Breast epithelium (tissue), 4 donors: ENCODE measurements at places on chromosomes 7 and 10. TPM values are rescaled to one million over a fixed set of nuclear protein-coding genes. Genes with fewer than 3 reads are reported as not detected.
A peak's percentile ranks its signal among the peaks of the same experiment; 100 is the strongest.

- no peak for DNase-seq
Observed at GRCh38 chr10:96513305-96513697, 425 bp downstream of the TLL2 start.

DNA sequence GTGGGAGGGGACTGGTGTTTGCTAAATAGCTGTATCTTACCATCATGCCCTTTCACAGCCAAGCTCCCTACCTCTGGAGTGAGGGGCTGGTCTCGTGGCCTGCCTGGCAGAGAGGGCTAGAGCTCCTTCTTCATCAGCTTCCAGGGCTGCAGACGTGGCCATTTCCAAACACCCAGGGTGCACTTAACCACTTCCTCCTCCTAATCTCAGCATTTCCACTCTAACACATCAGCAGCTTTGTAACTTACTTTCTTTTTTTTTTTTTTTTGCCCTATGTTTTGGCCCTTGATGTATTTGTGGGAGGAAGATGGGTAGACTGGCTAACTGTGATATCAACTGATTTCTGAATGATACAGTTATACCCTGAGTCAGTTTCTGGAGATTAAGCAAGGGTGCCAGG, 27.4 kb downstream of the LRRC4 start:
- no peak for DNase-seq

DNA sequence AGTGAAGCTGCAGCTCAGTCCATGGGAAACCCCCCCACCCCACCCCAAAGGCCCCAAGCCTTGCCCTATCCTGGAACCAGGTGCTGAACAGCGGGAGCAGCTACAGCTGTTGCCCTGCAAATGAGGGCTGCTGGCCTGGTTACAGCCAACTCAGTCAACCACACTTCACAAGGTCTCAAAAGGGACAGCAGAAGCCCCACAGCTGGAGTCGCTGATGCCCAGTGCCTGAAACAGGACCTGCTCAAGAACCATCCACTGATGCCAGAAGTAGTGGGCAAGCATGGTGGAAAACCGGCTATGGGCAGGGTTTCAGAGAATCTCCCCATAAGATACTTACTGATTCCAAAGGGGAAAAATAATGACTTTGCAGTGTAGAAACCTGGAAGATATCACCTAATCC, 110.3 kb downstream of the SLC37A3 start:
- DNase-seq = no peak

DNA sequence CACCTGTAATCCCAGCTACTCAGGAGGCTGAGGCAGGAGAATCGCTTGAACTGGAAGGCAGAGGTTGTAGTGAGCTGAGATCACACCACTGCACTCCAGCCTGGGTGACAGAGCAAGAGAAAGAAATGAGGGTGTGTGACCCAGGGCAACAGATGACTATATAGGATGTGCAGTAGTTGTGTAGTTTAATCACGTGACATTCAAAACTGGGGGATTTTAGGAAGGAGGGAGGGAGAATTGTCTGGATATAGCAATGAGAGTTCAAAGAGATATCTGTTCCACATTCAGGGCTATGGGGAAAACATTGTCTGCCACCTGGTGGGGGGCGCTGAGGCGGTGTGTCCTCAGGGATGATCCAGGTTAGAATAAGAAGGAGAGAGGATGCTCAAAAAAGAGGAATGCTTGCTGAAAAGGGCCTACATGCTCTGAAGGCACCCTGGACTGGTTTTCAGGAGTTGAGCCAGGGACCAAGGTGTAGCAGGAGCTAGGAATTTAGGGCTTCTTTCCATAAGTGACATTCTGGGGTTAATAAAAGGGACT, 7.8 kb upstream of the ZYX start:
- DNase-seq = no peak

DNA sequence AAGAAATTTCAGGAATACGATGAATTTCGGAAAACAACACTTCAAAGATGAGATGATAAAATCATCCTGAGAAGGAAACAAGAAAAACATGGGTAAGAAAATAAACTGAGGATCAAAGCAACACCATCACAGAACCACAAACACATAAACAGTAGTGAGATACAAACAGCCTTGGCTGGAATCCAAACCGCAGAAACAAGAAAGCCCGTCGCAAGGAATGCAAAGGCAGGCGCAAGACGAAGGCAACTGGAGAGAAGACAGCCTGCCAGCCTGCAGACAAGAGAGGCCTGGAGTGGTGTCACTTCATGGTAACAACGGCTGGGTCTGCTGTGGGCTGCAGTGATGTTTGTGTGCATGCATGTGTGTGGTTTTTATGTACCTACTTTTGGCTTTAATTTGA, 61.8 kb upstream of the DRGX start:
- DNase-seq = no peak

DNA sequence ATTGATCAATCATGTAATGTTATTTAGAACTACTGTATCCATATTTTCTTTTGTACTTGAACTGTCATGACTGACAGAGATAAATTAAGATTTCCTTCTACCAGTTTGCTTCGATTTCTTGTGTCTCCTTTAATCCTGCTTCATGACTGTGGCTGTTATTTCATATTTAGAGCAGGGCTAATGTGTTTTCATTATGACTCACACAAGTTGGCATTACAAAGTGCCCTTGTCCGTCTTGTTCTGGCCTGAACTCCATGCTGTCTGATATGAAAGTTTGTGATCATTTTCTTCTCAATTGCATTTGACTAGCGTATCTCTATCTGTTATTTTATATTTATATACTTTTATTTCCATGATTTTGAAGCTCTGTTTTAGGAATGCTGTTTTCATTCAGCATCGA, 344.1 kb upstream of the PRKCQ start:
- DNase-seq = no peak

DNA sequence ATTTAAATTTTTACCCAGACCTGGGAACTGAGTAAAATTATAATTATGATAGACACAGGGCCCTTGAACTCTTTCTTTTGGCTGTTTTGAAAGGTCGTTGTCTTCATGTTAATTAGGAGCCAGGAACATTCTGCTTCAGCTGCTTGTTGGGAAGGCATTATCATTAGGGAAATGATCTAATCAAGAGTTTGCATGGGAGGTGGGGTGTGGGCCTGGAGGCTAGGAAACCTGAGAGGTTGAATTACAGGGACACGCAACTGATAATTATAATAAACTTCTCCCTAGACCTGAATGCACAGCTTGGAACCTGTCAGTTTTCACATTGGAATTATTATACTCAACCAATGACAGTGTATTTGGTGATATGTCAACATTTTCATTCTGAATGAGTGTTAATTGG, 237.7 kb downstream of the CACNB2 start:
- no peak for DNase-seq

DNA sequence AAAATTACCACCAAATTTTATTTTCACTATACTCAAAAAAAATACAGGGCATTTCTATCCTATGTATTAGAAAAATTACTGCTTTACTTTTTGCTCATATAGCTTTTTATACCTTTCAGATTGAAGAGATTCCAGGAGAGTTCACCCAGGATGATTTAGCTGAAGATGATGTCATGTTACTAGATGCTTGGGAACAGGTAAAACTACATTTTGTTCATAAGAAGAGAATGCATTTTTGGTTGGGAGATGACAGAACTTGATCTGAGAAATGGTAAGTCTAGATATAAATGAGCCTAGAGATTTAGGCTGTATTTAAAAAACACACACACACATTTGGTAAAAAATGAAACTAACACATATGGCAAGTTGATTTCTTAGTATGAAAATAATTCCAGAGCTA, 38.1 kb upstream of the ARL4A start:
- no peak for DNase-seq

GRCh38 chr7:4791738-4792536, 16.5 kb downstream of the AP5Z1 start:
- DNase-seq = no peak

DNA sequence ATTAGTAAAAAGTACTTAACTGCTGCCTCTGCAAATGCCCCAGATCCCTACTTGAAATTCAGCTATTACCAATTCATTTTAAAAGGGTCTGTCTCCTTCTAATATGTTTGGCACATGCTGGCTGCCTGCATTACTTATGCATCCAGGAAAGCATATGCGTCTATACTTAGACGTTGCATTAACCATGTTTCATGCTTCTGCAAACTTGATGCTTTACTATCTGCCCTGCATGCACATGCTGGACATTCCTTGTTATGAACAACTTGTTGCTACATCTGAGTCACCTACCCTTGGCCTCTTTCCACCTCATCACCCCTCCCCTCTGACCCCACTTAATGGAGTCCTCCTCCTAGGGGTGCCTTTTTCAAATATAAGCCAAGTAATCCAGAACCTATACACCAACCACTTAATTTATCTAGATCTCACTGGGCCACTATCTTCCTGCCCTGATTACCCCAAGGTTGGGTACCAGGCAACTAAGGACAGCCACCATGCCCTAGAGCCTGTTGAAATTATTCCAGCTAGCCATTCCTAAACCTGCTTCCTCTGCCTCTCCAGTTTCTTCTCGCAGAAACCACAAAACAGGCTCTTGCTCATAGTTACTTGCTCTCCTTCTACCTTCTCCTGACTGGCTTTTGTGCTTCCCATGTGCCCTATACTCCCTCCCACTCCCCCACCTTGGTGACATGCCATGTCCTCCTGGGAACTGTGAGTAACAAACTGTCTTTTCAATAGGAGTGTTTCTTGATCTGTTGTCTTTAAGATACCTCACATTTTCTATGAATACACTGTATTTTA, 1187.9 kb downstream of the REEP3 start:
- DNase-seq = no peak

DNA sequence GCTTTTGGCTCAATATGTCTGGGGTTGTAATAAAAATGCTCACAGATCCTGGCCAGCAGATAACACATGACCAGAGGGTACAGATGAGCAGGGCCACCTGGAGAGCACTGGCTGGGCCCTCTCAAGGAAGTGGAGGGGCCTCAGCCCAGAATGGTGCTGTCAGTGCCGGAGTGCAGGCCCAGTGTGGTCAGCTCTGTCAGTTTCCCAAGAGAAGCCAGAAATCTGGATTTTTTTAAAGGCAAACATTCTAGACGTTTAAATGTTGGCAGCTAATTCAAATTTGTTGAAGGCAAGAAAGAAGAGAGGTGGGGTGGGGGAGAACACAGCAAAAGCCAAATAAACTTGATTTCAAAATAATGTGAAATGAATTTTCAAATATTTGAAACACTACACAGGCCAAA, 2.0 kb downstream of the C10orf105 start:
- no peak for DNase-seq

GRCh38 chr7:142798451-142799436, 28.0 kb downstream of the PRSS2 start:
- no peak for DNase-seq

DNA sequence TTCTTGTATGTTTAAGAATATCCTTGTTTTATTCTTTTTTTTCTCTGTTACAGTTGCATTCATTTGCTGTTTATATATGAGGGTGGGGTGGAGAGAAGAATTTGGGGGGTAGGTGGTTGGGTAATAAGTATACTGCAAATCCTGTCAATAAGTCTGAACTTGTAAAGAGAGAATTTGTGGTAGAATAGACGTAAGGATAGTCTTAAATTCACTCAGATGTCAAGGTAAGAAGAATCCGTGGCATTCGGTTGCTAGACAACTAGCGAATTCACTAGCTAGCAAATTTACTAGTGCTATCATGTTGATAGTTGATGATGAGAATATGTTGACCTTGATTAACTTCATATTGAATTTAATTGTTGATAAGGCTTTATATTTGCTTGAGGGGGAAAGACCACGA, 40.7 kb downstream of the RSBN1L start:
- DNase-seq = no peak

- no peak for DNase-seq
Observed at GRCh38 chr7:142800699-142801260, 30.0 kb downstream of the PRSS2 start.

DNA sequence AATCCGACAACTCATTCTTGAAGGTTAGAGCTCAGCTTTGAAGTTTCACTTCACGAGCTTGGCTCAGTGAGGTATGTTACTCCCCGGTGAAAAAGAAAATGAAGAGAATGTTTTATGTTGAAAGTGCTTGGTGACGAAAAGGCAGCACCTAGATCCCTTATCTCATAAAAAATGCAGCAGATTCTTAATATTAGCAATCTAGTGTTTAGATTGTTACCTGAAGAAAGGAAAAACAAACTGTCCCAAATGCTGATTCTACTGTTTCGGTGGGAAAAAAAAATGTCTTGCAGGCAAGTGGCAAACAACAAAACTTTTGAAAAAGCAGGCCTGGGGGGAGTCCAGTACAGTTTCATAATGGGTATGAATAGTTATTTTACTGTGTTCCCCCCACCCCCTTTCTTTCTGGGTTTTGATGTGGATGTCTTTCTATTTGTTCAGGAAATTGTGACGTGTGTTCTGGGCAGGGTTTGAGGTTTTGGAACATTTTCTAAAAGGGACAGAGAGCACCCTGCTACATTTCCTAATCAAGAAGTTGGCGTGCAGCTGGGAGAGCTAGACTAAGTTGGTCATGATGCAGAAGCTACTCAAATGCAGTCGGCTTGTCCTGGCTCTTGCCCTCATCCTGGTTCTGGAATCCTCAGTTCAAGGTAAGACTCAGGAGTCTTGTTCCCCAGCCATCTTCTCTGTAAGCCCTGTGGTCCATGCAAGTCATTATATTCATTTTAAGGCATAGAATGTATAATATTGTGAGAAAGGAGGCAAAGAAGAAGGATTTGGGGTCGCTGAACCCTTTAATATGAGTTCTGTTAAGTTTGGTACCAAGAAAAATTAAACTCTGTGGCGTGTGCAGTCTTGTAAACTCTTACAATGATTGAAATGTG, at the start of gene SRGN:
TSS of gene SRGN (plus strand) at position 514 of the 881 bp plus-strand sequence. CDS start at position 569, 55 bp downstream.
- DNase-seq = peak; percentile 71

DNA sequence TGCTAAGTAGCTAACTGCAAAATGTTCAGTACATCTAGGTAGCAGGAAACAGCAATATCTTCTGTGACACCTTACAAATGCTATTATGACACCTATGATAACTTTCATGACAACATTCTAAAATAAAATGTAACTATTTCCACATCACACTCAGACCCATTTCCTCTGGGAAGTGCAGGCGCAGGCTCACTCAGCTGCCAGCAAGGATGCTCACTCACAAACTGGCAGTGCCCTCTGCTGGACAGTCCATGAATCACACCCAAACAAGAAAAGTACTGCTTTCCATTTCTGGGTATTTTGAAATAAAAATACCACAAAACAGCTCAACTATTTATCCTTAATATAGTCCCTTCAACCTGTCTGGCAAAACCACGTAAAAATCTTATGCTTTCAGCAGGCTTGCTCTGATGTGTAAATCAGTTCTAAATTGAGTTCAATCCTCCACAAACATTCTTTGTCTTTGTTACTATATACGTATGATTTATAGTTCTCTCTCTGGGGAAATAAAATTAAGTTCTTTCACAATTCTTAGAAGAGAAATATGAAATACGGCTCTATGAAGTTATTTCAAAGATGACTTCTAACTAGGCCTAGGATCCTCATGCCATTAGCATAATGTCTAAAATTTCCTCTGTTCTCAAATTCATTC, 176.6 kb downstream of the PARD3 start:
- peak; percentile 83 for DNase-seq

DNA sequence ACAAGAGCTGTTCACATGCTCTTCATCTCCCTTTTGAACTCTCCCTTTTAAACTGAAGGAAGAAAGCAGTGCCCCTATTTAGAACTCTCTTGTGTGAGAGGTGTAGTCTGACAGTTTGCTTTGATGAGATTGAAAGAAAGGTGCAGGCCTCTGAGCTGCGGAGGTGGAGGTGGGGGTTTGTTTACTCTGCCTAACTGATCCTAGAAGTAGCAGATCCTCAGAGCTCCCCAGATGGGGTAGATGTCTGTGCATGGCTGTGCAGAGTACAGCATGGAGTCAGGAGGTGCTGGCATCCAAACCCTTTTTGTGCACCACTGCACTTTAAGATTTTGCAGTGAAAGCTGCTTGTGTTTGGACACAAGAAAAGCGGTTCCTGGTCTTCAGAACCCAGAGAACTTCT, 58.3 kb downstream of the MINDY4 start:
- DNase-seq = no peak

- DNase-seq = no peak
Observed at GRCh38 chr7:45863715-45864114, 9.2 kb downstream of the CCDC201 start.

Gene CDHR3
- total RNA-seq = 6.4 TPM

Gene TMEM130
- 1.3 TPM for total RNA-seq

Gene CRTAC1
- 4.7 TPM for total RNA-seq

Gene PRPS1L1
- not detected for total RNA-seq
